ENCODE measurements at places on chromosomes 5 and 9. TPM values are rescaled to one million over a fixed set of nuclear protein-coding genes. Genes with fewer than 3 reads are reported as not detected.
A peak's percentile ranks its signal among the peaks of the same experiment; 100 is the strongest.

GRCh38 chr5:7010591-7010990, 297.4 kb downstream of the TENT4A start:
- DNase-seq: no peak

ISOC1 gene
- polyA plus RNA-seq: 42.7 TPM

DNA sequence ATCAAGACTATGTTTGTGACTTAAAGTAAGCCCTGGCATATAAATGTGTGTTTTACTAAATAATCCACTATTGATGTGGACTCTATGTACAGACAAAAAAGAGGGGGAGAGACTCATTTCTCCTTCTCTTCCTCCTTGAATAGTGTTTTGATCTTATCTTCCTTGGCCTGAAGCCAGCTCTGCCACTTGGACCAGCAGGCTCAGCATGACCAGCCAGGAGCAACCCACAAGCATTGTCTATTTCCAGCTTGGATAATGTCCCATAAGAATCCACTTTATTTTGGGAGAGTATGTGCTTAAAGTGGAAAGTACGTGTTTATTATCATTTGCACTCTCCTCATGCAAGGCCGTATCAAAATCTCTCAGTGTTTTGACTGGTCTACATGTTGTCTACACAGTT, 23.8 kb upstream of the SLC46A2 start:
- DNase-seq: no peak

MRPL50 gene
- polyA plus RNA-seq: 20.1 TPM

NUTM2F gene
- not detected for polyA plus RNA-seq

GPX8 gene
- polyA plus RNA-seq: 63.9 TPM

DNA sequence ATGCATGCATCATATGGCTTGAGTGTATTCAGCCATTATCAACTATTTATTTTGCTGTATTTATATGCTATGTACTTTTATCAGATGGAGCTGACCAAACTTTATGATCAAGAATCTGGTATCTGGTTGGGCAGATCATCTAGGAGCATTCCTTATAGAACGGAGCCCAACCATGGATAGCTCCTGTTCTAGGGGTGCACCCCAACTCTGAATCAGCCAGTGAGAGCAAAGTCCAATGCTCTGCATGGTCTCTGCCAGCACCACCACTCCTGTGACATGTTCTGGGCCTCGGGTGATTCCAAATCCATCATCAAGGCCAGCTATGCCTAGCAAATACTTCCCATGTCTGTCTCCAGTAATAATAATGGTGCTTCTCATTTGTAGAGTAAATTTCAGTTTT, 517.5 kb downstream of the AGTPBP1 start:
- DNase-seq: no peak

DNA sequence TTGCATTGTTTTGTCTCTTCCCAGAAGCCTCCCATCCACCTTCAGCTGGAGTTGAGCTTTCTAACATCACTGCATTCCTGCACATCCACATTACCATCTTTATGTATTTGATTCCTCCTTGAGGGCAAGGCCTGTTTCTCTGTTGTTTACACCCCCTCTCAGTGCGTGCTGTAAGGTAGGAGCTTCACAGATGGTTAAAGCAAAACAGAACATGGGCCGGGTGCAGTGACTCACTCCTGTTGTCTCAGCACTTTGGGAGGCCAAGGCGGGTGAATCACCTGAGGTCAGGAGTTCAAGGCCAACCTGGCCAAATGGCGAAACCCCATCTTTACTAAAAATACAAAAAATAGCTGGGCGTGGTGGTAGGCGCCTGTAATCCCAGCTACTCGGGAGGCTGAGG, 110.9 kb downstream of the KCNIP1 start:
- no peak for DNase-seq

CD72 gene
- polyA plus RNA-seq: 3.4 TPM

GRCh38 chr9:129284607-129285291, 106.7 kb upstream of the IER5L start:
- no peak for DNase-seq

PCA3 gene
- polyA plus RNA-seq: 0.41 TPM

BARHL1 gene
- not detected for polyA plus RNA-seq

DNA sequence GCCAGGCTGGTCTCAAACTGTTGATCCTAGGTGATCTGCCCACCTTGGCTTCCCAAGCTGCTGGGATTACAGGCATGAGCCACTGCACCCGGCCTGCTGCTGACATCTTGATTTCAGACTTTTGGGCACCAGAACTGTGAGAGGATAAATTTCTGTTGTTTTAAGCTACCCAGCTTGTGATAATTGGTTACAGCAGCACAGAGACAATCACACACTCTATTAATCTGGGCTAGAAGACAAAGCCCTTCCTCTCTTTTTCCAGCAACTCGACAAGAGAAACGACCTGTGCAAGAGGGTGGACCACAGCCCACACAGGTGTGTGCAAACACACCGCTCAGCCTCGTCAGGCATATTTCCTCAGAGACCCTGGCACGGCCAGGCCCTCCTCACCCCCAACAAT, 4.5 kb downstream of the ANKRD55 start:
- DNase-seq: no peak

GRCh38 chr5:171315925-171316257, 6.8 kb downstream of the TLX3 start:
- no peak for DNase-seq

GRCh38 chr5:75862872-75863271, 145.6 kb upstream of the POC5 start:
- DNase-seq: no peak

DNA sequence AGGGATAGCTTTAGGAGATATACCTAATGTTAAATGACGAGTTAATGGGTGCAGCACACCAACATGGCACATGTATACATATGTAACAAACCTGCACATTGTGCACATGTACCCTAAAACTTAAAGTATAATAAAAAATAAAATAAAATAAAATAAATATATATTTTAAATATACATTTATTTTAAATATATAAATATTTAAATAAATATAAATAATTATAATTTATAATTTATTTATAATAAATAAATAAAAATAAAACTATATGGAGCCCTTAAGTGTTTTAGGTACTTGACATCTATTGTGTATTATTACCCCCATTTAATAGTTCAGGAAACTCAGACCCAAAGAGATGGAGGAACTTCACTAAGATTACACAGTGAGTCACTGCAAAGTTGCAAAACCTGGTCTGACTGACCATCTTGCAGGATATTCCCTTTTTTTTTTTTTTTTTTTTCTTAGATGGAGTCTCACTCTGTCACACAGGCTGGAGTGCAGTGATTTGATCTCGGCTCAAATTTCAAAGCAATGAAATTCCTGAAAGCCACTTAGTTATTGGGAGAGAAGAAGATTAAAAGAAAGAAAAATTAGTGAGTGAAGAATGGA, 5.8 kb upstream of the C5orf52 start:
- DNase-seq: no peak

GRCh38 chr5:17619354-17619753, 9.2 kb downstream of the TAF11L12 start:
- DNase-seq: no peak

DNA sequence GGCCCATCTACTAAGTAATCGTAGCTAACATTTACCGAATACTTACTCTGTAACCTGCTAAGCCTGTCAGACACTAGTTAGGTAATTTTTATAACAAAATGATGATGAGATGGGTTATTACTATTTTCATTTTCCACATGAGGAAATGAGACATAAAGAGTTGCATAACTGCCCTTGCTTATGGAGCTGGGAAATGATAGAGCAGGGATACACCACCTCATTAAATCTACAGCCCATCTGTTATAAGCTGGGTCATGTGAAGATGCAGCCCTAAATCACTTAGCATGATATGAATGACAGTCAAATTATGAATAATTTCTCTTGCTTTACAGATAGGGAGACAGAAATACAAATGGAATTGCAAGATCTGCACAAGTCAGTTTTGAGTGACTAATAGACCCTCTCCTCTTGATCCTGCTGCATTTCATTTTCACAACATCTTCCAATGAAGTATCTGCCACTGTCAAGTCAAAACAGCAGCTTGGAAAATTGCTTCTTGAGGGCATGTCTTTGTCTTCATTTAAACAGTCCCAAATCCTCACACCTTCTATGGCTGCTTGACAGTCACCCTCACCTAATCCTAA, 364.7 kb downstream of the PRELID2 start:
- DNase-seq: no peak

- no peak for DNase-seq
Measured at GRCh38 chr5:132677191-132677590, 3.4 kb downstream of the IL4 start.

DNA sequence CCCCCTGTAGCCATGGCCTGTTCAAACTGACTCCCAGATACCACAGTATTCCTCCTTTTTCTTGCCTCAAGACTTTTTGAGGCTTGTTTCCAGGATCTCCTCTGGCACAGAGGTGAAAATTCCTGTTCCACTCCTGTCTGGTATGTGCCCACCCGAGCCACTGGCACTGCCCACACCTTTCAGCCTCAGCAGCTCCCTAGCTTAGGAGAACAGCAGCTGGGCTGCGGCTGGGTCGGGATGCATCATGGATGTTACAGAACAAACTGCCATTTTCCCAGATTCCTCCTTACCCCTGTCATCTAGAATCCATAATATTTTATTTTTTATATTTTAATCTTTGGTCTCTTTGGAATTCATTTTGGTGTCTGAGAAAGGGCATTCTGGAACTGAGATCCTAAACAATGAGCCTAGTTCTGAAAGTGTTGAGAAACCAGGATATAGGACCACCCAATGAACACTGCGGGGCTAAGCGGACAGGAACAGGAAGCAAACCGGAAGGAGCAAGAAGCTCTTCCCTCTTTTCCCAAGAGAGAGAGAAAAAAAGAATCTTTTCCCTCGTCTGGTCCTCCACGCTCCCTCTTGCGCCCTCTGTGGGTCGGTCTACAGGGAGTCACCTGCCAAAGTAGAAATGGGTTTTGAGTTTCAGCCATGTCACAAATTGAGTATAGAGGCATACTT, 12.5 kb downstream of the OR2S2 start:
- DNase-seq: peak; percentile 58

DNA sequence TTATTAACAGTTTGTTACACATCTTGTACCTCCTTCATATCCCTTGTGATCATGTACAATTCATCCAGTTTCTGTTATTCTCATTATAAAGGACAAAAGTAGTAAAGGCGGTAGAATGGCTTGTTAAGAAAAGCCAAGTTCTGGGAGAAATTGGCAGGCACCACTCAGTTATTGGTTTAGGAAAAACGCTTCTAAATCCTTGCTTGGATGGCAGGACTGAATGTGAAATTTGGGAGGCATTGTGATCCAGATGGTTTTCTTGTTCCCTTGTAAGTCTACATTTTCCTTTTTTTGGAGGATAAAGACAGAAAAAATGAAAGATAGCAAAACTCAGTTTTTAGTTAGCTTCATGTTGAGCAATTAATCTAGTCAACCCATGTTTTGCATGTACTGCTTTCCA, 130.2 kb downstream of the MAT2B start:
- no peak for DNase-seq

All from right lung (tissue), 10 donors.